Epithelial cell of alveolus of lung (primary cell): ENCODE measurements at places on chromosomes 7 and 10. TPM values are rescaled to one million over a fixed set of nuclear protein-coding genes. Genes with fewer than 3 reads are reported as not detected.

WDFY4 gene
- not detected in 2 replicates for total RNA-seq

PRLHR gene
- not detected in 2 replicates for total RNA-seq

BTBD16 gene
- not detected in 2 replicates for total RNA-seq

FOXI2 gene
- total RNA-seq, result not detected in 2 replicates

SPDYE18 gene
- not detected in 2 replicates for total RNA-seq

AKR1C2 gene
- 3.7 and 4.7 TPM in 2 replicates for total RNA-seq

NRAP gene
- not detected in 2 replicates for total RNA-seq

WAPL gene
- total RNA-seq, result 22.5 and 27.9 TPM in 2 replicates

SPDYE16 gene
- not detected in 2 replicates for total RNA-seq

ABCC2 gene
- 1.0 and 3.4 TPM in 2 replicates for total RNA-seq

CTTNBP2 gene
- 7.4 and 7.6 TPM in 2 replicates for total RNA-seq

FAM25A gene
- not detected in 2 replicates for total RNA-seq

NEUROD6 gene
- total RNA-seq, result not detected in 2 replicates

TRIM50 gene
- not detected in 2 replicates for total RNA-seq

OR6B1 gene
- not detected in 2 replicates for total RNA-seq

UNCX gene
- total RNA-seq, result not detected in 2 replicates

DEPP1 gene
- total RNA-seq, result 11.5 and 18.7 TPM in 2 replicates

THSD7A gene
- 0.26 and 0.48 TPM in 2 replicates for total RNA-seq

CALCR gene
- 0.13 TPM in 1 of 2 replicates, not detected in the other for total RNA-seq

SUN3 gene
- total RNA-seq, result not detected in 2 replicates

ZYX gene
- 167 and 206 TPM in 2 replicates for total RNA-seq

DPP6 gene
- not detected in 2 replicates for total RNA-seq

TMEM270 gene
- not detected in 2 replicates for total RNA-seq

POLD2 gene
- total RNA-seq, result 44.3 and 95.9 TPM in 2 replicates

MMRN2 gene
- total RNA-seq, result 1.3 and 6.9 TPM in 2 replicates

C1GALT1 gene
- total RNA-seq, result 10.4 and 34.4 TPM in 2 replicates

ARHGEF5 gene
- total RNA-seq, result 1.7 and 3.4 TPM in 2 replicates

GPR158 gene
- total RNA-seq, result under 0.01 and 0.40 TPM in 2 replicates

CTAGE8 gene
- 0.08 and 0.26 TPM in 2 replicates for total RNA-seq

TMEM178B gene
- total RNA-seq, result under 0.01 TPM in 1 of 2 replicates, not detected in the other

CPN1 gene
- total RNA-seq, result not detected in 2 replicates

CYP3A5 gene
- total RNA-seq, result 0.24 and 0.39 TPM in 2 replicates

SLC26A5 gene
- not detected in 2 replicates for total RNA-seq
